ENCODE measurements at places on chromosomes 4 and X. TPM values are rescaled to one million over a fixed set of nuclear protein-coding genes. Genes with fewer than 3 reads are reported as not detected.

The CABS1 gene
- total RNA-seq = not detected

DNA sequence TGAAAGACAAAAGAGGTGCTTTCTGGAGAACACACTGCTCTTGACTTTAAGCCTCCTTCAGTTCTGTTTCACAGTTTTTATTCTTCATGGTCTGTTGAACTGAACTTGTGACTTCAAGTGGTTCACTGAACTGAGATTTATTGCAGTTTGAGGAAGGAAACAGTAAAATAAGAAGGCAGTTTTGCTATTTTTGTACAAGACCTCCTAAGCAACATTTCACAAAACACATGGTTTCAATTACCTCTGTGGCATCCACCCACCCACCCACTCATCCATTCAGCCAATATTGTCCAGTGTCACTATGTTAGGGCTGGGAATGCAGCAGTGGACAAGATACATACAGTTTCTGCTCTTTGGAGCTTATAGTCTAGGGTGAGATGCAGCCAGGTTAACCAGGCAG lies 131.3 kb downstream of the IL1RAPL2 start:
- H3K27me3 ChIP-seq = no peaks in the 10 kb centered on the region
- H3K27ac ChIP-seq = no peak overlapping the region
- no peak for DNase-seq
- H3K36me3 ChIP-seq = no peaks in the 10 kb centered on the region
- H3K4me1 ChIP-seq = no peaks in the 10 kb centered on the region
- no peak overlapping the region for H3K4me3 ChIP-seq

The MAGEA1 gene
- not detected for total RNA-seq

The SPANXA1 gene
- not detected for total RNA-seq

DNA sequence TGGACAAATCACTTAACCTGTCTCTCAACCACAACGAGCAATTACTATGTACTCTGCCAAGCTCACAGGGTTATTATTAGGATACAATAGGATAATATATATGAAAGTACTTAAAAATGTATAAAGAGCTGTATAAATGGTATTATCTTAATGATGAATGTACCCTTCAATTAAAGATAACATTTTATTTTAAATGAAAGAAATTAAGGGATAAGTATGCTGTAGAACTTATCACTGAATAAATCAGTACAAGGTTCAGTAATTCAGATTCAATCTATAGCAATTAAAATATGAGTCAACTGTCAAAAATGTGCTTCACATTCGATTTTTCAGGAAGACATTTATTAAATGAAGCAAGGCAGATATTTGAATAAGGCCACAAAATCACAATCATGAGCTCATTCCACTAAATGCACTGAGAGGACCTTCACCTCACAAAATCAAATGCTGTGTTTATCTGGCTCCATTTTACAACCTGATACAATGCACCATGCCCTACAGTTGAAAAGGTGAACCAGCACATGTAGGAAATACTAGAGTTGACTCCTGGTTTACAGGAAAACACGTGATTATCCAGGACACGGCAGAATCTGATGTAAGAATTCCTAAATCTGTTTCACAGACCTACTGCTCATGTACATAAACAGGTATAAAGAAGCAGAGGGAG lies 4.4 kb downstream of the LRCH2 start:
- H3K27me3 ChIP-seq = no peaks in the 10 kb centered on the region
- no peak overlapping the region for H3K4me3 ChIP-seq
- H3K27ac ChIP-seq = peak overlapping the region; percentile 86

GRCh38 chr4:98110214-98110613 lies 33.1 kb downstream of the STPG2 start:
- no peaks in the 10 kb centered on the region for H3K36me3 ChIP-seq
- H3K27ac ChIP-seq = no peak overlapping the region
- DNase-seq = no peak
- no peak overlapping the region for H3K4me3 ChIP-seq

Data from sigmoid colon (tissue), 7 donors.